ENCODE measurements at places on chromosomes 3 and 15.

DNA sequence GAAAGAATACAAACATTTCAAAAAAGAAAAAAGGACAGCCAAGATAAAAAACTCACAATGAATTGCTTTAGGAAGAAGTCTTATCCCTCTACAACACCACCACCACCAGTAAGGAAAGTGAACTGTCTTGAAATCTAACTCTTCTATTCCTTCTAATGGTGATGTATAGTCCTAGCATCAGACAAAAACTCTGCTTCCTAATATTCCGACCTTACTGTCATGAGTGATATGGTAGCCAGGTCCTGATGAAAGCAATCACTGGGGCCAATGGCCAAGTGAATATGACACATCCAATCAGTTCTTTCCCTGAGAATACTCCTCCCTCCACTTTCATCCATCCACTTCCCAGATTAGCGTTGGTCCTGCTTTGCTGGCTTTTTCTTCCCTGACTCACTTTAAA lies 14.8 kb downstream of the GK5 start:
- no peak overlapping the region for H3K4me3 ChIP-seq
- H3K36me3 ChIP-seq, result no peaks in the 10 kb centered on the region
- H3K27ac ChIP-seq, result no peak overlapping the region
- H3K27me3 ChIP-seq, result no peaks in the 10 kb centered on the region
- no peaks in the 10 kb centered on the region for H3K4me1 ChIP-seq

GRCh38 chr3:35932995-35933394 lies 293.7 kb downstream of the ARPP21 start:
- no peak overlapping the region for H3K27ac ChIP-seq
- H3K4me1 ChIP-seq, result no peaks in the 10 kb centered on the region
- H3K36me3 ChIP-seq, result no peaks in the 10 kb centered on the region
- no peaks in the 10 kb centered on the region for H3K27me3 ChIP-seq
- no peak for DNase-seq
- H3K4me3 ChIP-seq, result no peak overlapping the region

DNA sequence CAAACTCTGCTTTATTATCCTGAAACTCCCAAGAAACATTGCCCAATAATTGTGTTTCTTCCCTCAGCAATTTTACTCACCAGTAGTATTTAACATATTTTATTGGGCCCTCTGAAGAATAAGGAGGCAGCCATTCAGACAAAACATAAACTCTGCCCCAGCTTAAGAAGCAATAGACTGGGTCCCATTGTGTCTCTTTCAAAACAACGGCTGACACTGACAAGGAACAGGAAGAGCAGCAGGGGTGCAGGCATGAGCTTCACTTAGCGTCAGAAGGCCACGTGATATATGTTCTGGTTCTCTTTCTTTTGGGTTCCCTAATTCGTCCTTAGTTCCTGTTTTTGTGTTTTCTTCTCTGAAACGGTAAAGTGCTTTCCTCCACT lies 242.3 kb downstream of the FHIT start:
- peak; percentile 49 for DNase-seq
- H3K4me1 ChIP-seq, result no peaks in the 10 kb centered on the region
- H3K27ac ChIP-seq, result no peak overlapping the region
- H3K27me3 ChIP-seq, result no peaks in the 10 kb centered on the region
- H3K4me3 ChIP-seq, result no peak overlapping the region
- H3K36me3 ChIP-seq, result no peaks in the 10 kb centered on the region

DNA sequence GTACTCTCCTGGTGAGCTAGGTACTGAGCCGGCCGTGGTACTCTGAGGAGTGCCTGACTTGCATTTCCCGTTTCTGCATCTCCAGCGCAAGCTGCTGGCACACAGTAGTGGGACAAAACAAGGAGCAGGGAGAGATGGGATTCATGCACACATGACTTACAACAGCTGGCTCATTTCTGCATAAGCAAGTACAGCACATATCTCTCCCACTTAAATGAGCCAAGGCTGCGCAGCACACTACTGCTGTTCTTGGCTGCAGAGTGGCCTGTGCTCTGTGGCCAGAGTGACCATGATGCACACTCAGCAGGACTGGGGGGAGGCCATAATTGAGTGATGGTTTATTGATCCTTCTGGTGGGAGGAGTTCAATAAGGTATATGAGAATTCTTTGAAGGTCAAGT lies 59.2 kb upstream of the ABHD17C start:
- DNase-seq, result no peak
- no peaks in the 10 kb centered on the region for H3K27me3 ChIP-seq
- no peak overlapping the region for H3K4me3 ChIP-seq

DNA sequence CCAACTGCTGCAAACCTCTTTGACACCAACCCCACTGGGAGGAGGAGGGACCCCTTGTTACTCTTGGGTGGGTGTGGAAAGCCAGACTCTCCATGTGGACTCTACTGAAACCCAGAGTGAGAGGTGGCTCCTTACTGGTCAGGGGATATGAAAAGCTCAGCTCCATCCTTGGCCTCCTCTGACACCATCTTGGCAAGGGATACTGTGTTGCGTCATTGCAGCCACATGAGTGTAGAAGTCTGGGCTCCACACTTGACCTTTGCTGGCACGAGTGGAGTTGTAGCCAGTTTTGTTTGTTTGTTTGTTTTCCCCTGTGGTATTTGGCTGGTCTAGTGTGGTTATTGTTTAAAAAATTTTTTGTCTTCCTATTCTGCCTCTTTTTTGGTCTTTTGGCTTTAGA lies 289.1 kb downstream of the GAP43 start:
- no peak overlapping the region for H3K4me3 ChIP-seq
- DNase-seq, result no peak
- no peaks in the 10 kb centered on the region for H3K4me1 ChIP-seq
- no peaks in the 10 kb centered on the region for H3K36me3 ChIP-seq

GRCh38 chr15:99547517-99547916 lies 18.3 kb upstream of the MEF2A start:
- no peak overlapping the region for H3K27ac ChIP-seq
- no peaks in the 10 kb centered on the region for H3K4me1 ChIP-seq
- H3K4me3 ChIP-seq, result no peak overlapping the region
- H3K36me3 ChIP-seq, result no peaks in the 10 kb centered on the region
- no peaks in the 10 kb centered on the region for H3K27me3 ChIP-seq

GRCh38 chr3:149486726-149487125 lies 12.2 kb downstream of the TM4SF4 start:
- H3K4me3 ChIP-seq, result no peak overlapping the region
- no peaks in the 10 kb centered on the region for H3K27me3 ChIP-seq
- no peaks in the 10 kb centered on the region for H3K36me3 ChIP-seq

DNA sequence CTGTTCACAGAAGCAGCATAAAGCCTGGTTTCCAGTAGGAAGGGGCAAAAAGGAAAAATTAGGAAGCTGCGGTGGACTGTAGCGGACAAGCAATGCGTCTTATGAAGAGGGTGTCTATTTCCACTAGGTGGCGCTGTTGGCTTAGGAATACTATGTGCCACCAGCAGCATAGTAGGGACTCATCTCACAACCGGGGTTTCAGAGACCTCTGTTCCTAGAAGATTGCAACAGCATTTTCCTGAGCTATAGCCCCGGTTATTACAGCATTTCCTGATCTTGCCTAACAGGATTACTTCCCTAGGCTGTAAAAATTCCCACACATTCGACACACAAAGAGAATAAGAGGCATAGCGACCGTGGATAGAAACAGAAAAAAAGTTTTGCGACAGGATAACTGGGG lies 683.0 kb downstream of the TBL1XR1 start:
- H3K27me3 ChIP-seq, result peaks cover 2% of the 10 kb centered on the region
- peak; percentile 89 for DNase-seq
- no peaks in the 10 kb centered on the region for H3K4me1 ChIP-seq
- H3K27ac ChIP-seq, result no peak overlapping the region
- no peaks in the 10 kb centered on the region for H3K36me3 ChIP-seq
- H3K4me3 ChIP-seq, result no peak overlapping the region

- H3K27ac ChIP-seq, result no peak overlapping the region
- H3K4me1 ChIP-seq, result no peaks in the 10 kb centered on the region
- H3K27me3 ChIP-seq, result no peaks in the 10 kb centered on the region
Measured at GRCh38 chr15:25787855-25788520, 75.1 kb downstream of the ATP10A start.

DNA sequence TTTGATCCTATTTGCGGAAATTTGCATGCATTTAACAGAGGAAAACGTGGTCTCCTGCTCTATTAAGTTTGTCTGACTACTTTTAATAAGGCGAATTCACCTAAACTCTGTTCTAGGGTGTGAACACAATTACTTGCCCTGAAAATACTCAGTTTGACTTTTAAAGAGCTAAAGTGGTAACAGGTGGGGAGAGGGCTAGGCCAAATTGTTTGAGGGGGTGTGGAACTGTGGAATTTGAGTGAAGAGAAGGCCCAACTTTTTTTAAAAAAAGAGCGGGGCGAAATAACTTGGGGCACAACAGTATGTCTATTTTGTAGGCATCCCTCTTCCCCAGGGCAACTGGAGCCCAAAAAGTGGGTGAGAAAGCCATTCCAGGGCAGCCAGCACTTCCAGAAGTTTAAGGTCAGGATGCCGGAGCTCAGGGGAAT lies 580 bp upstream of the FXR1 start:
- no peaks in the 10 kb centered on the region for H3K36me3 ChIP-seq
- peak overlapping the region; percentile 35 for H3K4me3 ChIP-seq
- H3K27me3 ChIP-seq, result no peaks in the 10 kb centered on the region
- H3K27ac ChIP-seq, result peak overlapping the region; percentile 61

GRCh38 chr15:90291679-90292356 lies 26.3 kb downstream of the NGRN start:
- H3K27ac ChIP-seq, result no peak overlapping the region
- H3K36me3 ChIP-seq, result no peaks in the 10 kb centered on the region
- H3K4me1 ChIP-seq, result no peaks in the 10 kb centered on the region
- H3K4me3 ChIP-seq, result no peak overlapping the region
- peak; percentile 18 for DNase-seq
- H3K27me3 ChIP-seq, result no peaks in the 10 kb centered on the region

DNA sequence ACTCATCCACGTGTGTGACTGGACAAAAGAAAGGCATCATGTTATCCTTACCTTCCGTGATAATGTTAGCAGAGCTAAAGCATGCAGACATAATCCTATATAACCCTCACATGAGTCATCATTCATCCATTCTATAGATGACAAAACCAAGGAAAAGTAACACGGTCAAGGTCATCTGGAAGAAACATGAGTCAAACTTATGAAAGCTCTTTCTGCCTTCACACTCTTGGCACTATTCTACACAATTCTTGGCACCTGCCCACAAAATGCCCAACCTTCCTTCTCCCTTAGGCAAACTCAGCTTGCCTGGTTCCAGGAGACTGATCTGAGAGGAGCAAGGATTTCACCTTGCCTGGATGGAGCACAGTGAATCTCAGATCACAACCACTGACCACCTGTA lies 66.9 kb downstream of the PRICKLE2 start:
- no peak overlapping the region for H3K27ac ChIP-seq
- H3K4me1 ChIP-seq, result peaks cover 4% of the 10 kb centered on the region
- H3K4me3 ChIP-seq, result no peak overlapping the region
- DNase-seq, result no peak
- no peaks in the 10 kb centered on the region for H3K36me3 ChIP-seq
- no peaks in the 10 kb centered on the region for H3K27me3 ChIP-seq

DNA sequence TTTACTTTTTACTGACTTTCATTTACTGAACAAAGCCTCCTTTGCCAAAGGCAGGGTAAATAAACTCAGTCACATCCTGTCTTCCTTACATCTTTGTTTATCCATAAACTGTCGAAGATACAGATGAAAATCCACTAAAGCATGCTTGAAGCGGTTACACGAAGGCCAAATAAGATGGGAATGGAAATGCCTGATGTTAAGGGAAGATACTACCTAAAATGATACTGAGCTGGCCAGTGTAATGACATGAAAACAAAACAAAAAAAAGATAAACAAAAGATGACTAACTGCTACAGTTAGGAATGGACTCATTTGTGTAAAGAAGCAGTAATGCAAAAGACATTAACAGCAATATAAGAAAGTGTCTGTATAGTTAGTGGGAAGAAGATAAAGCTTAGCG lies 114.7 kb upstream of the ADAMTS9 start:
- no peak for DNase-seq
- peak overlapping the region; percentile 7 for H3K27ac ChIP-seq
- no peaks in the 10 kb centered on the region for H3K36me3 ChIP-seq
- H3K27me3 ChIP-seq, result no peaks in the 10 kb centered on the region

- no peaks in the 10 kb centered on the region for H3K4me1 ChIP-seq
- no peak overlapping the region for H3K4me3 ChIP-seq
- DNase-seq, result no peak
- no peaks in the 10 kb centered on the region for H3K36me3 ChIP-seq
- no peaks in the 10 kb centered on the region for H3K27me3 ChIP-seq
- H3K27ac ChIP-seq, result no peak overlapping the region
Measured at GRCh38 chr3:128021768-128022372, 30.4 kb upstream of the SEC61A1 start.

- no peaks in the 10 kb centered on the region for H3K4me1 ChIP-seq
- H3K4me3 ChIP-seq, result no peak overlapping the region
- no peaks in the 10 kb centered on the region for H3K27me3 ChIP-seq
- DNase-seq, result no peak
- no peak overlapping the region for H3K27ac ChIP-seq
- no peaks in the 10 kb centered on the region for H3K36me3 ChIP-seq
Measured at GRCh38 chr3:4726549-4726948, 233.4 kb downstream of the ITPR1 start.

GRCh38 chr15:31306426-31307269 lies 20.0 kb upstream of the KLF13 start:
- H3K36me3 ChIP-seq, result no peaks in the 10 kb centered on the region
- H3K27me3 ChIP-seq, result no peaks in the 10 kb centered on the region
- no peak overlapping the region for H3K27ac ChIP-seq
- DNase-seq, result peak; percentile 85
- H3K4me3 ChIP-seq, result no peak overlapping the region

- no peak overlapping the region for H3K4me3 ChIP-seq
- no peaks in the 10 kb centered on the region for H3K27me3 ChIP-seq
- DNase-seq, result no peak
- no peaks in the 10 kb centered on the region for H3K36me3 ChIP-seq
- no peak overlapping the region for H3K27ac ChIP-seq
Measured at GRCh38 chr15:39198044-39199000, 382.6 kb upstream of the THBS1 start.

- no peak overlapping the region for H3K4me3 ChIP-seq
- no peak for DNase-seq
- H3K36me3 ChIP-seq, result no peaks in the 10 kb centered on the region
Measured at GRCh38 chr3:81876826-81877225, 115.4 kb upstream of the GBE1 start.

DNA sequence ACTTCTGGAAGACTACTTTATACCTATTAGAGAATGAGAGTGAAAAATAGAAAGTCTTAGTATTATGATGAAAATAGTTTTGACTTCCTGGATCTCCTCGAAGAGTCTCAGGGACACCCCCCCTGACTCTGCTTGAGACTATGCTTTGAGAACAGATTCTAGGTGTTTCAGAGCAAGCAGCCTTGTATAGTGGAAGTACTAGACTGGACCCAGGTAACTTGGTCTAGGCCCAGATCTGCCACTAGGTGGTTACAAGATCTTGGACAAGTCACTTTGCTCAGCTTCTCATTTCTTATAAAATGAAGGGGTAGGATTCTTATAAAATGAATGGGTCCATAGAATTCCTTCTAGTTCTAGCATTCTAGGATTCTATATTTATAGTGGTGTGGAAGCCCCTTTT lies 9.1 kb downstream of the ABHD5 start:
- no peaks in the 10 kb centered on the region for H3K36me3 ChIP-seq
- no peaks in the 10 kb centered on the region for H3K27me3 ChIP-seq
- H3K27ac ChIP-seq, result no peak overlapping the region
- H3K4me1 ChIP-seq, result no peaks in the 10 kb centered on the region

GRCh38 chr3:43718296-43718695 lies 27.6 kb downstream of the ABHD5 start:
- DNase-seq, result no peak
- no peaks in the 10 kb centered on the region for H3K27me3 ChIP-seq
- H3K27ac ChIP-seq, result no peak overlapping the region
- H3K4me1 ChIP-seq, result no peaks in the 10 kb centered on the region
- H3K4me3 ChIP-seq, result no peak overlapping the region

Data from mesendoderm (in vitro differentiated cells).